ENCODE measurements at places on chromosomes 16 and 17.

GRCh38 chr17:78396441-78397337, 18.2 kb downstream of the PGS1 start:
- no peak for DNase-seq

GRCh38 chr16:58960034-58960433, 225.9 kb upstream of the GOT2 start:
- DNase-seq = no peak

DNA sequence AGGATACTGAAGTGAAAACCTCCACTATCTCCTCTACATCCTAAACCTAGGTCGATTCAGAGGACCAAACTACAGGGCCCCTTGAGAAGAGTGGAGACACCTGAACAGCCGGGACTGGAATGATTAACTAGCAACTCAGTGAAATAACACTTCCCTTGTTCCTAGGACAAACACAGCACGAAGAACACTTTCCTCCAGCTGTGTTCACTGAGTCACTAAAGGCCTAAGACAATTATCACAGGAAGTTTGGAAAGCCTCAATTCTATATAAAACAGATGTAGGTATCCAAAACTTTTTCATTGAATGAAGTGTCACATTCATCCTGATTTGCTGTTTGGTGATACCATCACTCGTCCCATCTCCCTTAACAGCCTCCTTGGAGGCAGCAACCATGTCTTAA, 15.5 kb upstream of the CUEDC1 start:
- no peak for DNase-seq

DNA sequence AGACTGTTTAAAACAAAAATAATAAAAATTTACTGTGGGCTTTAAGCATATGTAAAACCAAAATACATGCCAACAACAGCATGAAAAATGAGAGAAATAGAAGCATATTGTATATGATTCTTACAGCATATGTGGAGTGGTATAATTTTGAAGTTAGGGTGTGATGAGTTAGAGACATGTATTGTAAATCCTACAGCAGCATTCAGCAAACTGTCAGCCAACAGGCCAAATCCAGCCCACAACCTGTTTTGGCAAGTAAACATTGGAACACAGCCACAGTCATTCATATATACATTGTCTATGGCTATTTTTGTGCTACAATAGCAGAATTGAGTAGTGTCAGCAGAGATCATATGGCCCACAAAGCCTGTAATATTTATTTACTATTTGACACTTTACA, 42.3 kb downstream of the ZNF18 start:
- no peak for DNase-seq

- DNase-seq = no peak
Measured at GRCh38 chr17:47897561-47897960, 1.5 kb downstream of the SP2 start.

DNA sequence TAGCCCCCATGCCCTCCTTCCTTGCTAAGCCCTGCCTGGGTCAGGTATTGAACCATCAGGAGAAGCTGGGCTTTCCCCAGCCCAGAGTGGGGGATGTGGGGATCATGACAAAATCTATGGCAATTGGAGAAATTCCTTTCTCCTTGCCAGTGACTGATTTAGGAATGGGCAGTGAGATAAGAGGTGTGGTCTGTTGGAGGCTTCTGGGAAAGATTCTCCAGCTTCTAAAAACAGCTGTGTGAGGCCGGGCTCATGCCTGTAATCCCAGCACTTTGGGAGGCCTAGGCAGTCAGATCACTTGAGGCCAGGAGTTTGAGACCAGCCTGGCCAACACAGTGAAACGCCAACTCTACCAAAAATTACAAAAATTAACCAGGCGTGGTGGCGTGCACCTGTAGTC, 69.1 kb downstream of the SRCIN1 start:
- DNase-seq = no peak

DNA sequence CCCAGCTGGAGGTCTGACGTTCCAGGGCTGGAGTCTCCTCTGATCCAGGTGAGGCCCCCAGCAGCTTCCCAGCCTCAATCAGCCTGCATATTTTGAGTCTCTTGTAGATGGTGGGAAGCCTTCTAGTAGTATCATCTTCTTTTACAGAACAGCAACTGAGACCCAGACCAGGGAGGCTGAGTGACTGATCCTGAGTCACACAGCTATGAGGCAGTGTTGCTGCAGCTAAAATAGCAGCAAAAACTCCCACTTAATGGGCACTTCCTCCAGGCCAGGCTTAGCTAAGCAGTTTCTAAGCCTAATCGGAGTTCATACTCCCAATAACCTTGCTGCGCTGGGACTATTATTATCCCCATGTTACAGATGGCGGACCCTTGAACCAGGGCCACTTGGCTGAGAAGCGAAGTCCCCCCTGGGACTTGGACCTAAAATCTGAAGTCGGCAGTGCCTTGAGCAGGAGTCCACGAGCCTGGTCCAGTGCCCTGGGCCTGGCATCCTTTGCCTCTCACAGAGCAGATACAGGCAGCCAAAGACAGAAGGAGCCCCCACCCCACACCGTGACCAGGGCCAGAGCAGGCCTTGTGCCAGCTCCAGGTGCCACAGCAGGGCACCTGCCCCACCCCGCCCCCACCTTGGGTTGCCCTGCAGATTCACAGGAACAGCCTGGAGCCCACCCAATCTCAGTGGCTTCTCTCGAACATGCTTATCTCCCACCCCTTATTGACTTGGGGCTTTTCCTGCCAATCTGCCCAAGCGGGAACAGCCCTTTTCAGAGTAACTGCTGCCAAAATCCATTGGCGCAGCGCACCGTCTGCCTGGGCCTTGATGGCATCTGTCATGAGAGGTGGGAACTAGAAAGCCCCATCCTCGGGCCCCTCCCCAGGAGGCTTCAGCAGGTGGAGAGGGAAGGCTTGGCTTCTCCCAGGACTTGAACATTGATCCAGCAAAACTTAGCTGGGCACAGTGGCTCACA, 65.1 kb downstream of the SOCS1 start:
- DNase-seq = no peak

DNA sequence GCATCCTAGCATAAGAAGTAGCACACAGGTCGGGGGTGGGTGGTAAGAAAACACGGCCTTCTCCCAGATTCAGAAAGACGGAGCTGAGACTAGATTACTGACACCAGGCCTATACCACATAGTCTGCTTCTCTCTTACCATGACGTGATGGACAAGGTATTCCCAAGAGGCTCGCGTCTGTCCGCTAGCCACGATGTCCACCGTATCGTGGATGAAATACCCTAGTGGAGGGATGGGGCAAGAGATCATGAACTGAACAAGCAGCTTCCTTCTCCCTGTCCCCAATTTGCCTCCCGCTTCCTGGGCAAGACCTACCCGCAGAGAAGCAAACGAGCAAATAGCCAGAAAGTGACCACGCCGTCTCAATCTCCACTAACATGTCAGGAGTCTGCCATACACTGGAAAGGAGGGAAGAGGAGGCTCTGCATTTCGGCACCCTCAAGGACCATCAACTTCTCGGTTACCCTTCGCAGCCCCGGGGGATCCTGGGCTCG, 820 bp downstream of the TLCD1 start:
- DNase-seq = no peak

DNA sequence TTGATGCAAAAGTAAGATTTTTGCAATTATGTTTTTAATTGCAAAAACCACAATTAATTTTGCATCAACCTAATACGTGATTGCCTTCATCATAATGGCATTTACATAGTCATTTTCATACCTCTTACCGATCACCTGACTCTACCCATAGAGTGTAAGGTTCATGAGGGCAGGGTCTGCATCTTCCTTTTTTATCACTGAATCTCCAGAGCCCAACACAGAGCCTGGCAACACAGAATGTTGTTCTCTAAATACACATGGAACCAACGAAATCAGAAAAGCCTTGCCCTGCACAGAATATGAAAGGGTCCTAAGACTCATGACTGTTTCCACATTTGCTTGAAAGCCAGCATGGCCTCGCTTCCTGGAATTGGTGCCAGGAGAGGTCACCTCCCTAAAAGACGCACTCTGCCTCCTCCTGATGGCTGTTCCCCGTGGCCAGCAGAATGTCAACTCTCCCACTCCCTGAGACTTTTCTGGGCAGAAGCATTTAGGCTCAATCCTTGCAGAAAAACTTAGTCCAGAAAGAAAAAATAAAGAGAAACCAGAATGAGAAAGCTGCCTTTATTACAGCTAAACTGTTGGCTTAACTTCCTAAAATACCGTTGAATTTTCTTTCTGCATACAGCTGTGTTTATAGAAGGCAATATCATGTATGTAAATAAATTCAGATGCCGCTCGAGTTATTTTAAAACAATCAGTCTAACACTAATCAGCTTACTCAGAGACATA, 327.8 kb upstream of the MAF start:
- DNase-seq = no peak

DNA sequence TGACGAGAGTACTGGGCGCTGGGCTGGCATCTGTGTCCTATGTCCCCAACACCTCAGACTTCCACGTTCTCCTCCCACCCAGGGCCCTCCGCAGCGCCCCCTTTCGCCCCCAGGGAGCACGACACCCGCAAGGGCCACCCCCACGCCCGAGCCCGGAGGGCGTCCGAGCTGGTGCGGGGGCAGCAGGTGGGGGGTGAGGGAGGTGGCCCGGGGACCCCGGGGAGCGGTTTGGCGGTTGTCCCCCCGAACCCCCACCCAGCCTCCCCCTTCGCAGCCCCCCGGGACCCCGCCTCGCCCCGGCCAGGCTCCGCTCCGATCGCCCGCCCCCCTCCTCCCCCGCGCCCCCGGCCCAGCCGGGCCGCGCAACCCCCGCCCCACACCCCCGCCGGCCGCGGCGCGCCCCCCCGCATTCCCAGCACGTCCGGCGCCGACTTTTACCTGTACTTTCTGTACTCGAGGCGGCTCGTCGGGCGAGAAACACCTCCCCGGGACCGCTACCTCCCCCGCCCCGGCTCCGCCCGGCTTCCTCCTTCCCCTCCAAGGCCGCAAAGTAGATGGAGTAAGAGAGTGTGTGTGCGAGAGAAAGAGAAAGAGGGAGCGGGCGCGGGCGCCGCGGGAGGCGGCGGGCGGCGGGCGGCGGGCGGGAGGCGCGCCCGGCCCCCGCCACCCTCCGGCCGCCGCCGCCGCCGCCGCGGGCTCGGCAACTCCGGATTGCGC, 901 bp downstream of the CDYL2 start:
- no peak for DNase-seq

- DNase-seq = peak; percentile 63
Measured at GRCh38 chr16:74998481-74999218, at the start of gene ZNRF1. Gene ZNRF1, plus strand, starts transcription at chr16:74999024. Its CDS starts 648 bp downstream, at chr16:74999672.

DNA sequence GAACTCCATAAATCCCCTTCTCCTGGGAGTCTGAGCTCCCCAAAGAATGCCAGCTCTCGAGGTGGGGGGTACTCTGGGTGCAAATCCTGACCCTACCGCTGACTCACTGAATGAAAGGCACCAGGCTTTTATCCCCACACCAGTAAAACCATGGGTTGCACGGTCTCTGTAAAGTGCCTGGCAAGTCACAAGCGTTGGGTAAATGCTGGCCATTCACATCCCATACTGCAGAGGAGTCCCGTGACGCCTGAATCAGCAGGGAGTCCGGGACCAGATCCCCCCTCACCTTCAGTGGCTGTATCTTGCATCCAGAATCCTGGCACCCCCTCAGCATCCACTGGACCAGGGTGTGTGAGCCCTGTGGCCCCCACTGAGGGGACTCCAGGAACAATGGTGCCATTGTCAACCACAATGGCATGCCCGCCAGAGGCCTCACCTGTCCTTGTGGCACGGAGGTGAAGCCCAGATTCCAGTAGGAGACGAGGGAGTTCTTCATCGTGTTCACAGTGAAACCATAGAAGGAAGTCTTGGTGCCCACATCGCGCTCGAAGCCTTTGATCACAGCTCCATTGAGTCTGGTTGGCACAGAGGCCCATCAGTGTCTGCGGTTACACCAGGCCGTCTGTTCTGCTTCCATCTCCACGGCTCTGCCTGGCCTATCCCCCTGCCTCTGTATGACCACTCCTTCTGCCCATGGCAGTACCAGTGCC, 13.3 kb downstream of the ST6GALNAC2 start:
- no peak for DNase-seq

DNA sequence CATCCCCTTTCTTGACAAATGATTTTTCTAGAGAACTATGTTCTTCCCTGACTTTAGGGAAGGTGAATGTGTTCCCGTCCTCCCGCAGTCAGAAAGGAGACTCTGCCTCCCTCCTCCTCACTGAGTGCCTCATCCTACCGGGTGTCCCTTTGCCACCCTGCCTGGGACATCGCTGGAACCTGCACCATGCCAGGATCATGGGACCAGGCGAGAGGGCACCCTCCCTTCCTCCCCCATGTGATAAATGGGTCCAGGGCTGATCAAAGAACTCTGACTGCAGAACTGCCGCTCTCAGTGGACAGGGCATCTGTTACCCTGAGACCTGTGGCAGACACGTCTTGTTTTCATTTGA, 7.4 kb downstream of the NAT9 start:
- DNase-seq = no peak

All from stimulated activated CD8-positive, alpha-beta memory T cell treated with anti-CD3 and anti-CD28 coated beads, Interleukin-12 subunit alpha, Interleukin-12 subunit beta, amount 100 ng/mL, for 1 hour (primary cell).